ENCODE measurements at places on chromosomes 13 and 19. TPM values are rescaled to one million over a fixed set of nuclear protein-coding genes. Genes with fewer than 3 reads are reported as not detected.

The KLK7 gene
- total RNA-seq = not detected

The PDX1 gene
- total RNA-seq = 0.08 TPM

The TEX101 gene
- total RNA-seq = not detected

The CEACAM7 gene
- not detected for total RNA-seq

The KCNC3 gene
- 1.3 TPM for total RNA-seq

The DMKN gene
- total RNA-seq = 35.8 TPM

The FRY gene
- total RNA-seq = 0.09 TPM

The ERICH6B gene
- total RNA-seq = not detected

The DIAPH3 gene
- 6.7 TPM for total RNA-seq

The NALCN gene
- total RNA-seq = 4.8 TPM

The CLEC11A gene
- total RNA-seq = 10.9 TPM

The ERVV-1 gene
- total RNA-seq = not detected

The MBD3L2 gene
- not detected for total RNA-seq

The FAAP24 gene
- 16.8 TPM for total RNA-seq

The SHISA7 gene
- 0.02 TPM for total RNA-seq

The ATP8B3 gene
- 3.1 TPM for total RNA-seq

Measured in A549 treated with CORT108297 at 1 μM for 4 hours (cell line).